ENCODE measurements at places on chromosomes 6 and 20.

- no peak for DNase-seq
Measured at GRCh38 chr20:21559305-21559704, 45.4 kb upstream of the NKX2-2 start.

DNA sequence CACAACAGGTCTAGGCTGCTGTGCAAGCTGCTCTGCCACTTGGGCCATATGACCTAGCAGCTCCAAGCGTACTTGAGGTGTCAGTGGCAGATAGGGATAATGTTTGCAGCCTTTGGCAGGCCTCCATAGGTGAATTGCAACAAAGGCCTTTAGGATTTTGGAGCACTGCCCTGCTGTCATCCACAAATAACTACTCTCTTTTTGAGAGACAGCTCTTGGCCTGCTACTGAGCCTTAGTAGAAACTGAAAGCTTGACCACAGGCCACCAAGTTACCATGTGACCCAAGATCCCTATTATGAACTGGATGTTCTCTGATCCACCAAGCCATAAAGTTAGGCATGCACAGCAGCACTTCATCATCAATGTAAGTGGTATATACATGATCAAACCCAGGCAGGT, 29.9 kb downstream of the FBXO30 start:
- no peak for DNase-seq

GRCh38 chr6:168385858-168386735, 54.9 kb upstream of the SMOC2 start:
- no peak for DNase-seq

- no peak for DNase-seq
Measured at GRCh38 chr20:25408170-25408547, 686 bp downstream of the GINS1 start.

GRCh38 chr6:121901432-121901831, 466.0 kb downstream of the GJA1 start:
- DNase-seq, result no peak

- no peak for DNase-seq
Measured at GRCh38 chr6:121765060-121765459, 329.6 kb downstream of the GJA1 start.

DNA sequence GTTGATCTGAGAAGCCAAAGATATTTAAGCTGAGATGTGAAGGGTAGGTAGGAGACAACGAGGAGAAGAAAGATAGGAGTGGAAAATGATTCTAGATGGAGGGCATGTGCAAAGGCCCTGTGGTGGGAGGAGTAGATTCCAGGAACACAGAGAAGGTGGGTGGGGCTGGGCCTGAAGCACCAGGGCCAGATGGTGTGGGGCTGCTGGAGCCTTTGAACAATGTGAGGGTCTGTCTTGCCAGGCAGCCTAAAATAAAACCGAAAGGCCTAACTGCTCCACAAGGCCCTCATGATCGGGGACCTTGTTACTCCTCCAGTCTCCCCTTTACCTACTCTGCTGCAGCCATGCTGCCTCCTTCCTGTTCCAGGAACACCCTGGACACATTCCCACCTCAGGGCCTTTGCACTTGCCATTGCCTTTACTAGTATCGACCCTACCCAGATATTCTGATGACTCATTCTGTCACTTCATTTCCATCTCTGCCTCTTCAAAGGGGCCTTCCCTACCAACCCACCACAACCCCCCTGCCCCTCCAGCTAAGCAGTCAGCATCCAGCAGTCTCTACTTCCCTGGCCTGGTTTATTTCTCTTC, 20.0 kb downstream of the FAM110A start:
- DNase-seq, result no peak

DNA sequence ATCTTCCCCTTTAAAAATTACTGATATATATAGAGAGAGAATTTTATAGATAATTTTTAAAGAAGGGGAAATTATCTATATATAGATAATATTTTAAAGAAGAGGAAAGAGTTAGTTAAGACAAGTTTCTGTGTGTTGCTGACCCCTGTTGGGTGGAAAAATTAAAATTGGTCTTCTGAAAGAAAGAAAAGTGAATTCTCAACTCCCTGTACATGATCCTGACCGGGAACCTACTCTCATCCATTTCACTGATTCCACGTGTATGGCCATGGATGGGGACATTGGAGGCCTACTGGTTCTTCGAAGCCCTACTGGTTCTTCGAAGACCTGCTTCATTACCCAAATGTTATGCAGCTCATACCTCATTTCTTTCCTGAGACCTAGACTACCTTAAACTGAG, 53.0 kb upstream of the TCF21 start:
- no peak for DNase-seq

- no peak for DNase-seq
Measured at GRCh38 chr6:124854338-124854922, 107.8 kb upstream of the RNF217 start.

- DNase-seq, result no peak
Measured at GRCh38 chr20:22619806-22620205, 35.4 kb upstream of the FOXA2 start.

GRCh38 chr6:117483004-117483644, 650 bp downstream of the DCBLD1 start:
- DNase-seq, result peak; percentile 40

- DNase-seq, result no peak
Measured at GRCh38 chr20:24163506-24163905, 174.9 kb upstream of the GGTLC1 start.

- no peak for DNase-seq
Measured at GRCh38 chr6:134340179-134340975, 22.5 kb upstream of the SGK1 start.

GRCh38 chr20:50969912-50970311, 11.3 kb downstream of the MOCS3 start:
- DNase-seq, result no peak

GRCh38 chr20:38804682-38805501, 605 bp upstream of the PPP1R16B start:
- DNase-seq, result no peak

- no peak for DNase-seq
Measured at GRCh38 chr20:33979094-33979493, 14.6 kb upstream of the RALY start.

DNA sequence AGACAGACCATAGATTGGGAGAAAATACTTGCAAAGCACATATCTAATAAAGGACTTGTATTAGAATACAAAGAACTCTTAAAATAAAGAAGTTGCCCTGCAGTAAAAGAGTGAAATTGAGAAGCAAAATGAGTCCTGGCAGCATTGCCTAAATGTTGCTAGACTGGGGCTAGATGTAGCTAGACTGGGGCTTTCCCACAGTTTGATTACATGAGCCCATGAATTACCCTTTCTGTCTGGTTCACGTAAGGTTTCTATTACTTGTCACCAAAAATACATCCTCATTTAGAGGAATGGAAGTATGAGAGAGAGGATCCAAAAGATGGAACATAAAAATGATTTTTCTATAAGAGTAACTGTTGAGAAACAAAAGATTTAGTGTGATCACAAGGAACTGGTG, 57.6 kb upstream of the CCDC28A start:
- DNase-seq, result no peak

DNA sequence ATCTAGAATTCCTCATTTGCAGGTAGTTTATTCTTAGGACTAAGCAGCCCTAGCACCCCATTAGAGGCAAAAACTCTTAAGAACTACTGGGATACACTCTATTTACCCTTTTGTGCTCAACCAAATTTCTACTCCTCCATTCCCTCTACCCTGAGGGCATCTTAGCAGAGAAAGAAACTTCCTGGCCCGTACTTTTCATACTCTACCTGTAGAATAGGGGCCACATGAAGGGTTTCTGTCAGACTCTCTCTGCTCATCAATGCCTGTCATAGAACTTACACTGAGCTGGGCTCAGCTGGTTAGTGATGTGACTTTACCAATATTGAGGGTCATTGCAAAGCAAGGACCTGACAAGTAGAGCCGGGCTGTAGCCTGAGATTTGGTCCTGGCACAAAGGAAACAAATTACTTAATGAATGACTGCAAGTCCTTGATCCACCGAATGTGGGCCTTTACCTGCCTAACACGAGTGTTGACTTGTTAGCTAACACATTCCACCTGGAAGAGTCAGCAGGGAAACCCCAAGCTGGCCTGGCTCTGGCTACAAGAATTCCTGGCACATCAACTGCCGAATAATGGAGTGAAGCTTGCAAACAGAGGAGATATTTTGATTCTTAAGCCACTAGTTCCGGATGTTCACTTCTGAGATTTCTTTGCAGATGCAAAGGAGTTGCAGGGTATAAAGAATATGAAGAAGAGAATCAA, 280.5 kb upstream of the JAG1 start:
- no peak for DNase-seq

GRCh38 chr6:102742754-102743356, 1349.3 kb downstream of the GRIK2 start:
- DNase-seq, result no peak

GRCh38 chr20:44302736-44303135, 8.3 kb downstream of the FITM2 start:
- no peak for DNase-seq

- DNase-seq, result no peak
Measured at GRCh38 chr6:85449388-85449817, 480 bp upstream of the NT5E start.

DNA sequence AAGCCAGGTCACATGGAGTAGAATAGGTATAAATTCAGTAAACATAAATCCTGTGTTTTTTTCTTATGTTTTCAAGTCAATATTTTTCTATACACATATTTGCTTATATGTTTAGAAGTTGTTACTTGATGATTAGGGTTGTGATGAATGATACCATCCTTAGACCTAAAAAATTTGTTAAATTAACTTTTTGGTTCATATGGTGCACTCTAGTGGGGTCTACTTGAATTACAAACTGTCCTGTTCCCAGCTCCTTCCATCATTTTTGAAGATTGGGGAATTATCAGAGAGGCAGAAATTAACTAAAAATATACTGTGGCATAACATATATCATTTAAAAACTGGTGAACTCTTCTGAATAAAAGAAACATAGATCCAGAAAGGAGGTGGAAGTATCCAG, 48.3 kb upstream of the RIPPLY2 start:
- no peak for DNase-seq

GRCh38 chr20:33910056-33910455, 83.7 kb upstream of the RALY start:
- DNase-seq, result no peak

DNA sequence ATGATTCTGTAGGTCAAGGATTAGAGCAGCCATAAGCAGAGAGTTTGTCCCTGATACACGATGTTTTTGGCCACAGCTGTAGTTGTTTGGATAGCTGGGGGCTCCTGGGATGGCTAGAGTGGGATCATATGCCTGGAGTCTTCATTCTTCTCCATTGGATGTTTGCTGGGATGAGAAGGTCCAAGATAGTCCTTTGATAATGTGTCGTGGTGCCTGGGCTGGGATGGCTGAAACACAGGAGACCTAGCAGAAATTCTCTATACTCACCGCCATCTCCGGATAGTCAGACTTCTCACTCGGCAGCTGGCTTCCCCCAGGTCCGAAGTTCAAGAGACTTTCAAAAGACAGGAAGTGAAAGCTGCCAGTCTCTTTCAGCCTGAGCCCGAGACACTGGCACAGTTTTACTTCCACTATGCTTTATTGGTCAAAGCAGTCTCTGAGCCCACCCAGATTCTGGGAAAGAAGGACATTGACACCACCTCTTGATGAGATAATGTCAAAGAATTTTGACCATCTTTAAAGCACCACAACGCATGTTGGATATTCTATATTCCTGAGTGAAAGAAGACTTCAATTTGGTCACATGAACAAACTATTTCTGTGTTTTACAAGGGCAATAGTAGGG, 16.0 kb downstream of the MARCKS start:
- no peak for DNase-seq

DNA sequence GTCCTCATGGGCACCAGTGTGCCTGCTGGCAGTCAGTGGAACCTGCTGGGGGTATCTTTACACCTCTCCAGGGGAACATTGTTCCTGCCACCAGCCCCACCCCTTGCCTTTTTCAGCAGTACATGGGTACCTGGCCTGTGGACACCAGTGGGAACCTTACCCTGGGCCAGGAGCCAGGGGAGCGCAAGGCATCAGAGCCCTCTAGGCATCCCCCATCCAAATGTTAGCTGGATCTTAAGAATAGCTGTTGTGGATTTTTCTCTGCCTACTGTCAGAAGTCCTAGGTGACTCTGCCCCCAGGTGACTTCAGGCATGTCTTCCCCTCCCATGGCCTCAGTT, 38.8 kb upstream of the ID1 start:
- DNase-seq, result no peak

DNA sequence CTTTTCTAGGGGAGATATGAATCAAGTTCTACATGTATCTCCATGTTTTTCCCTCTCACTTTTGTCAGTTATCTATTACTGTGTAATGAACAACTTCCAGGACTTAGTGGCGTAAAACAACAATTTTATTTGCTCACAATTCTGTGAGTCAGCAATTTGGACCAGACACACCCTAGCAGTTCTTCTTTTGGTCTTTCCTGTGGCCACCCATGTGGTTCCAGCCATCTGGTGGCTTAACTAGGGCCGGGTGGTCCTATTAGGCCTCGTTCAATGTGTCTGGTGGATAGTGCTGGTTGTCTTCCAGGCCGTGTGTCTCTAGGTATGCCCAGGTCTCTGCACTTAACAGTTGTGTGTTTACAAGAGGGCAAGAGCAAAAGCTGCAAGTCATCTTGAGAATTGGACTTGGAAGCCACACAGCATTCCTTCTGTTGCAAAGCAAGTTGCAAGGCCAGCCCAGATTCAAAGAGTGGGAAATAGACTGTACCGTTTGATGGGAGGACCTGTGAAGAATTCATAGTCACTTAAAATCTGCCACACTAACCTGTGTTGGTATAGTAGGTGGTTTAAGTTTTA, 20.8 kb upstream of the SLC35D3 start:
- no peak for DNase-seq

DNA sequence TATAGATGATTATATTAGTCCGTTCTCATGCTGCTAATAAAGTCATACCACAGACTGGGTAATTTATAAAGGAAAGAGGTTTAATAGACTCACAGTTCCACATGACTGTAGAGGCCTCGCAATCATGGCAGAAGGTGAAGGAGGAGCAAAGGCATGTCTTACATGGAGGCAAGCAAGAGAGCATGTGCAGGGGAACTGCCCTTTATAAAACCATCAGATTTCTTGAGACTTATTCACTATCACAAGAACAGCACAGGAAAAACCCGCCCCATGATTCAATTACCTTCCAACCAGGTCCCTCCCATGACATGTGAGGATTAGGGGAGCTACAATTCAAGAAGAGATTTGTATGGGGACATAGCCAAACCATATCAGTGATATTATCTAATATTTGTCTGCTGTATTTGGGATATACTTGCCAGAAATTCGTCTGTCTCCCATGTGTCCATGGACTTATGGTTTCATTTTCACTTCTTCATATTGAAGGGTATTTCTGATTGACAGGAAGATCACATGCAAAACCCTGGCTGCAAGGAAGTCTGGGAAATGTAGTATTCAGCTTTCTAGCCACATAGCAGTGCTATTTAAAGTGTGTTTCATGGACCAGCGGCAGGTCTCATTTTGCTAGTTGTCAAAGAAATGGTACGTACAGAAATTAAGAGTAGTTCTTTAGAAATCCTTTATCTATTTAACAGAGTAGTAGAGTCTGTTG, 50.5 kb upstream of the PAK5 start:
- DNase-seq, result no peak

- DNase-seq, result no peak
Measured at GRCh38 chr6:158863646-158864045, 44.5 kb upstream of the EZR start.

- no peak for DNase-seq
Measured at GRCh38 chr20:43736588-43737158, 9.9 kb upstream of the GTSF1L start.

- DNase-seq, result no peak
Measured at GRCh38 chr6:37221585-37222124, 35.9 kb upstream of the TBC1D22B start.

- DNase-seq, result no peak
Measured at GRCh38 chr6:134379076-134379475, 61.2 kb upstream of the SGK1 start.

Measured in NCI-H1930 (cell line).